ENCODE measurements at places on chromosomes 2 and 18.

DNA sequence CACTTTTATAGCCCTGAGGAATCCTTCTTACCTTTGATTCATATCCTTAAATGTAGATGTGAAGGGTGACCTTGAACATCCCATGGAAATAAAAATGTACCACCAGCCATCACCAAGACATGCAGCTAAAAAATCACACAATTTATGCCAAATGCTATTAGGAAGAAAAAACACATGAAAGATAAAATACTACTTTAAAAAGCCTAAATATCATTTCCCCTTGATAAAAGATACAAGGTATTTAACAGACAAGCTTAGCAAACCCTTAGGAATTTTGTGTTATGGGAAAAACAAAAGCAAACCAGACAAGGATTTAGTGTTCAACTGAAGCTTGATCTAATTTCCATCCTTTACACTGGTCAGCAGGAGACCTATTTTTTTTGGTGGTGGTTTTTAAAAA lies 255.0 kb downstream of the ICOS start:
- DNase-seq: no peak

DNA sequence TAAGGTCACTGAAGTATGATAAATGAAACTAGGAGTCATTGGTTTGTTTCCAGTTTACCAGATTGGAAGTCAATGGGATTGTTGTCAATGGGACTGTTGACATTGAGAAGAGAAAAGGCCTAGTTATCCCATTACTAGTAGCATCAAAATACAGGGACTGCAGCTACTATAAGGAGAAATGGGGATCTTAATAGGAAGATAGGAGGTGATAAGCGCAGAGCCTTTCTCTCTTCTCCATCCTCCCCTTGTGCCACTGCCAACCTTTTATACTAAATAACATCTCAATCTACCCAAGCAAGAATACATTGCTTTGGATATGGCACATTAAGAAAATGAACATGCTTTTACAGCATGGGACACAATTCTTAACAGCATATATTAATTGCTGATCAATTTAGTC lies 10.5 kb upstream of the BBS5 start:
- no peak for DNase-seq

- no peak for DNase-seq
These were observed 3.7 kb downstream of the ACKR3 start for GRCh38 chr2:236573066-236573929.

GRCh38 chr18:38644875-38645641 lies 1079.5 kb upstream of the CELF4 start:
- no peak for DNase-seq

DNA sequence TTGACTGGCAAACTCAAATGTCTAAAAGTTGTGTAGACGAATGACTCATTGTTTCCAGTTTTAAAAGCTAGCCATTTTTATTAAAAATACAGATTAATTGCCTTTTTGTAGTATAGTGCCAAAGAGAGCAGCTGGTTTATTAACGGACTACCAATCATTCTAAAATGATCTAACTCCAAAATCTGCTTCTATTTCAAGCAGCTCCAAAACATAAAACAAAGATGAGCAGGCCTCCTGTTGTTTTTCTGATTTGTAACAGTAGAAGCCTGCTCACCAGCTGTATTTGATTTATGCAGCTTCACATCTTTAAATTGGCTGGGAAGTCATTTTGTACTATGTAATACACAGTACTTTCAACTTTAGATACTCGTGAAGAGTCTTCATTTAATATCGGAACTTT lies 171.8 kb downstream of the UBR3 start:
- DNase-seq: no peak

- no peak for DNase-seq
These were observed 152.0 kb downstream of the SRBD1 start for GRCh38 chr2:45458909-45459563.

GRCh38 chr18:80137137-80137536 lies 28.1 kb downstream of the ADNP2 start:
- no peak for DNase-seq

DNA sequence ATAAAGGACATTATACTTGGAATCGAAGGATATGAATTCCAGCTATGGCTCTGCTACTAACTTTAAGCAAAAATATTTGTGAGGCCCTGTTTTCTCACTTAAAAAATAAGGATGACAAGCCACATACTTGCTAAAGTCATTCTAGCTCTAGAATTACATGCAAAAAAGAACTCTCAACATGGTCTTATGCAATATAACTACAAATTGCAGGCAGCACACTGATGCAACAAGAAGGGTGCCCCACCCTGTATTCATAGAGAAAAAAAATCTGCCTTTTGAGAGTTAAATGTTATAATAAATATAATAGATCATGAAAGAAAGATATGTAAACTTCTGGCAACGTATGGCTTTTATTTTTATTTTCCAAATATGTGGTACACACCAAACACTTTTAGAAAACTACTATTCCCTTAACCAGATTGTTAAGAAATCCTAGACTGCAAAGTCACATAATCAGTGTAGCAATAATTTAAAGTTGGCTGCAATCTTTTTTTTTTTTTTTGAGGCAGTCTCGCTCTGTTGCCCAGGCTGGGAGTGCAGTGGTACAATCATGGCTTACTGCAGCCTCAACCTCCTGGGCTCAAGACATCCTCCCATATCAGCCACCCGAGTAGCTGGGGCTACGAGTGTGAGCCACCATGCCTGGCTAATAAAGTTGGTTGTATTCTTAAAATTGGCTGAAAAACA lies 40.2 kb upstream of the WDSUB1 start:
- DNase-seq: no peak

All from glomerular endothelial cell (primary cell).